ENCODE measurements at places on chromosomes 13 and 19.

- DNase-seq, result no peak
These were observed 814 bp downstream of the S1PR2 start for GRCh38 chr19:10230173-10230860.

- no peak for DNase-seq
These were observed 368 bp downstream of the KCNC3 start for GRCh38 chr19:50328873-50329145.

GRCh38 chr13:36356058-36356457 is 9.9 kb upstream of the SPART start:
- DNase-seq, result no peak

DNA sequence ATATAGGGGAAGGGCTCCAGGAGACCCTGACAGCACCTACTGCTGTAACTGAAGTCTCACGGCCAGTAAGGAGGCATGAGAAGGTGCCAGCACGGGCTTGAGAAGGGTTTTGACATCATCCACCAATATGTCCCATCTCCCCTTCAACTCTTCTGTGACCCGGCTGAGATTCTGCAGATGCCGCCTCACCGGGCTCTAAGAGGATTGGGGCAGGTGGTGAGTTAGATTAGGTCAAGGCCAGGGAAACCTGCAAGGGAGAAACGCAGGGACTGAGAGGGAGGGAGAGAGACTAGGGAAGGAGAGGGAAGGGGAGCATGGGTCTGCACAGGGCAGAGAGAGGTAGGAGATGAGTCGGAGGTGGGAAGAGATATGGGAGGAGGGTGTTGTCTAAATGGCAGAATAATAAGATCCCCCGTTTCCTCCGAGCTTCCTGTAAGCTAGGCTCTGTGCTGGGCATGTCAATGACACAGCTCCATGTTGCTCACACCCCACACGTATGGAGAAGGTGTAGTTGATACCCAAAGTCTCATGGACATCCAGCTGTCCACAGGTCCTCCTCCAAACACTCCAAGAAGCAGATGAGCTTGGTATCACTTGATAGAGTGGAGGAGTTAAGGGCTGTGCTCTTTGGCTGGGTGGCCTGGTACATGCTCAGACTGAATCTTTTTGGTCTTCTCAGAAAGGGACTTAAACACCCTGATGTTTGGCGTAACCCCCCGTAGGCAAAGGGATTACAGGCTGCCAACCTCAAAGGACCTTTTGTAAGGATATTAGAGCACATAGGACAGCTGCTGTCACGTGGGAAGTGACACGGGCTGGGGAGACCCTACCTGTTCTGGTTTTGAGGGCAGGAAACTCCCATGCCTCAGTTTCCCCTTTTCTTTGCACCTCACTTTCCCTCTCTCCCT is 6.1 kb downstream of the TPRX1 start:
- DNase-seq, result no peak

DNA sequence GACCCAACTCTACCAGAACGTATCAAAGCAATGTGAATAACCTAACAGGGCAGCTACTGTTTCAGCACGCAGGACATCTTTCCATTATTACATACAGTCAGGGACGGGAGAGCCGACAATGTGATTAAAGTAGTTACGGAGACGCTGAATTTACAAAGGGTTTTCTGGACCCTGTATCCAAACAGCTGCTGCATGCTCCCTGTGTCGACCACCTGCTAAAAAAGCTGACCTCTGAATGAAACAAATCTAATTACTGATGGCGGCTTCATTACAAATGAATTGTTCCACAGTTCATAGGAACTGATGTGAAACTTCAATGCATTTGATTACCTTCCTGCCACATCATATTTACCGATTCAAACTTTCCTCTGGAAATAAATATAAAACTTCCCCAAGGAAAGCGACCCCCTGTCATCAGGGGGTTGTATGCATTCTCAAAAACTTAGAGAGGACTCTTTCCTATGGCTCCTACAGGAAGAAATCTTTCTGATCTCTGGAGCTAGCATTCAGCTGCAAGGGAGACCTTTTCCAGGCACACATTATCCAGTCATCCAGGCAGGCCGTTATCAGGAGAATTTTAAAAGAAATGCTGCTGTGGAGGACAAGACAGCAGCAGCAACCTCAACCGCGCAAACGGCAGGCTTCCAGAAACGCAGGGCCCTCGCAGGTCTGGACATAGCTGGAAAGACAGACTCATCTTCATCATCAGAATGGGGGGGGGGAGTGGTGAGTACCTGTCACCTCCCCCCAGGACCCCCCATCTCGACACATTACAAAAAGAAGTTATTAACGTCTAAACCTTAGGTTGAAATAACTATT is 3.1 kb downstream of the EFNB2 start:
- peak; percentile 34 for DNase-seq

- DNase-seq, result peak; percentile 44
These were observed 24.3 kb downstream of the COLGALT1 start for GRCh38 chr19:17579661-17580244.
